Upper lobe of right lung (tissue), 1 donor: ENCODE measurements at places on chromosomes 13 and 19.
A peak's percentile ranks its signal among the peaks of the same experiment; 100 is the strongest.

DNA sequence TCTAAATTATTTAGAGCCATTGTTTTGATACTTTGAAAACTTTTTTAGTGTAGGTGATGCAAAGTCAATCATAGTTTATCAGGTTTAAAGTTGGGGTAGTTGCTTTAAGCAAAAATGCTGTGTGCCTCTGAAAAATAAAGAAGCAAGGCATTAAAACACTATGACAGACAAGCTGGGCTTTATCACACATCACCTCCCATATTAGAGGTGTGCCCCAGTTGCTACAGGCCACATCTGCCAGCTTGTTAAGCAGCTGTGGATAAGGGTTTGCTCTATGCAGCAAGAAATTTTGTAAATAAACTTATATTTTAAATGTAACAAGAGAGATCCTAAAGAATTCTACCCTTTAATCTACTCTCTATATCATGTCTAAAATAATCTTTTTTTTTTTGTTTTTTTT lies 255.8 kb downstream of the B3GLCT start:
- no peak overlapping the region for H3K4me3 ChIP-seq
- H3K4me1 ChIP-seq, result no peaks in the 10 kb centered on the region
- H3K27me3 ChIP-seq, result no peaks in the 10 kb centered on the region
- no peaks in the 10 kb centered on the region for H3K36me3 ChIP-seq
- no peak for DNase-seq
- no peak overlapping the region for H3K27ac ChIP-seq

DNA sequence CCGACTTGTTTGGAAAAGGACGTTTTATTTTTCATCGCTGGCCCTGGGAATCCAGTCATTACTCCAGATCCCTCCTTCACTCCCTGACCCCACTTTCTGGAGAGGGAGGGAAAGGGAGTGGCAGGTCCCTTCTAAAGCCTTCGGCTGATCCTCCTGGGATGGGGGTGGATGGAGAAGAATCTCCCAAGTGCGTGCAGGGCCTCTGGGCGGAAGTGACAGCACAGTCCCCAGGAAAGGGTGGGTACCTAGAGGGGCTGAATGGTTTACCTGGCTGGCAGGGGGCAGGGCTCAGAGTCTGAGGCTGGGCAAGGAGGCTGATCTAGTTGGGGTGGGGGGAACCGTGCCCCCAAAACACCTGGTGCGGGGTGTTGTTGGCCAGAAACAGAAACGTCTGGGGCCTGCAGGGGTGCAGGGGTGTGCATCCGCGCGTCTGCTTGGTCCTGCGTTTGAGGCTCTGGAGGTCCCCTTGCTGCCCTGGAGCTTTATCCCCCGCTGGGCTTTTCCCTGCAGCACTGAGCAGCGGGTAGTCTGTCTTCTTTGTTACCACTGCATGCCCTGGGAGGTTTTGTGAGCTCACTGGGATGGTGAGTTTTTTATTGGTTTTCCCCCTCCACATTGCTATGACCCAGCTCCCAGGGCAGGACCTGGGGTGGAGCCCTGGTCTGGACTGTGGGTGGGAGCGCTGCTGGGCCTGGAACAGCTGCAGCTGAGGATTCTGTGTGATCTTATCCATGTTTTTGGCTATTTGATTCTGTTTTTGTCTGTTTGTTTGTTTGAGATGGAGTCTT lies 3.0 kb upstream of the ZNF628 start:
- no peaks in the 10 kb centered on the region for H3K36me3 ChIP-seq
- DNase-seq, result no peak
- H3K4me3 ChIP-seq, result no peak overlapping the region
- peaks cover 11% of the 10 kb centered on the region for H3K4me1 ChIP-seq

GRCh38 chr13:60629158-60629557 lies 232.1 kb downstream of the TDRD3 start:
- no peak overlapping the region for H3K4me3 ChIP-seq
- DNase-seq, result no peak
- no peaks in the 10 kb centered on the region for H3K36me3 ChIP-seq
- no peak overlapping the region for H3K27ac ChIP-seq

- H3K4me1 ChIP-seq, result no peaks in the 10 kb centered on the region
- no peak overlapping the region for H3K27ac ChIP-seq
- H3K4me3 ChIP-seq, result no peak overlapping the region
- no peak for DNase-seq
Observed at GRCh38 chr13:72839831-72840426, 58.0 kb downstream of the PIBF1 start.

- H3K4me3 ChIP-seq, result no peak overlapping the region
- H3K27ac ChIP-seq, result no peak overlapping the region
- DNase-seq, result no peak
- peaks cover 45% of the 10 kb centered on the region for H3K36me3 ChIP-seq
- H3K27me3 ChIP-seq, result no peaks in the 10 kb centered on the region
Observed at GRCh38 chr13:21147827-21148226, 28.5 kb downstream of the SKA3 start.

- no peaks in the 10 kb centered on the region for H3K4me1 ChIP-seq
- H3K4me3 ChIP-seq, result no peak overlapping the region
- DNase-seq, result no peak
- no peak overlapping the region for H3K27ac ChIP-seq
- no peaks in the 10 kb centered on the region for H3K27me3 ChIP-seq
- H3K36me3 ChIP-seq, result peaks cover 15% of the 10 kb centered on the region
Observed at GRCh38 chr13:99366075-99366987, 59.1 kb upstream of the GPR183 start.

- H3K4me1 ChIP-seq, result no peaks in the 10 kb centered on the region
- DNase-seq, result no peak
- H3K27me3 ChIP-seq, result peaks cover 32% of the 10 kb centered on the region
- no peaks in the 10 kb centered on the region for H3K36me3 ChIP-seq
Observed at GRCh38 chr19:50998686-50999085, 2.7 kb downstream of the KLK8 start.

DNA sequence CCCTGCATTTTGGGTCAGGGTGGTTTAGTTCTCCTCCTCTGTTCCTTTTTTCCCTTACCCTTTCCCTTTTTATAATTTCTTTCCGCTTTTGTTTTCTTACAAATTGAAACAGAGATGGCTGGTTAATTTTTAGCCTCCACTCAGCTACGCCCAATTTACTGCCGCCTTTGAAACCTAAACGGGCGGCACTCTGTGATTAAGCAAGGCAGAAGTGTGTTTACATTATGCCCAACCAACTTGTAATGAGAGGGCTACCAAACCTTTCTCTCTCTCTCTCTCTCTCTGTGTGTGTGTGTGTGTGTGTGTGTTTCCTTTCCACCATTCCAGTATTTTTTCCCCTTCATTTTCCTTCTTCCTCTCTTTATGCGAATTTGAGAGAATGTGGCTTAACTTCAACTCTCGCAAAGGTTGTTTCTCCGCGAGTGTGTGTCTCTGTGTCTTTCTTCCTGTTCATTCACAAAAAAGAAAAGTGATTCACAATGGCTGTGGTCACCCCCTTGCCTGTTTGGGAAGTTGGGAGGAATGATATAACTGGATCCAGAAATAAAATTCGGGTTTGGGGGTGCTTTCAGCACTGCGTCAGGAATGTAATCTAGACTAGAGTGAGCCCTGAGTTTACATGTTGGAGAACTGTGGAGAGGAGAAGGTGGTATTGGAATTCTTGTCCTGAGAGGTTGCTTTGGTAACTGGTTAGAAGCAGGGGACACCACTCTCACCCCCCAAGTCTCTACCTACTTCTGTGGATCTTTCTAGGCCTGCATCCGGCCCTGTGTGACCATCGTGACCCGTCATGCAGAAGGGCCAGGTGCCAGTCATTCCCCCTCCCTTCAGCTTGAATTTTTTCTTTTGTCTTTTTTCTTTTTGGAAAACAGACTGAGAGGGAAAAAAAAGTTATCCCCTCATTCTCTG lies 31.4 kb downstream of the NFIX start:
- H3K36me3 ChIP-seq, result peaks cover 7% of the 10 kb centered on the region
- H3K4me3 ChIP-seq, result peak overlapping the region; percentile 53
- H3K27me3 ChIP-seq, result no peaks in the 10 kb centered on the region
- peak overlapping the region; percentile 80 for H3K27ac ChIP-seq
